ENCODE measurements at places on chromosomes 2 and 18.
A peak's percentile ranks its signal among the peaks of the same experiment; 100 is the strongest.

GRCh38 chr2:150531591-150531990, 44.1 kb upstream of the RND3 start:
- DNase-seq, result no peak

- no peak for DNase-seq
Measured at GRCh38 chr2:239241431-239241960, 159.3 kb downstream of the HDAC4 start.

DNA sequence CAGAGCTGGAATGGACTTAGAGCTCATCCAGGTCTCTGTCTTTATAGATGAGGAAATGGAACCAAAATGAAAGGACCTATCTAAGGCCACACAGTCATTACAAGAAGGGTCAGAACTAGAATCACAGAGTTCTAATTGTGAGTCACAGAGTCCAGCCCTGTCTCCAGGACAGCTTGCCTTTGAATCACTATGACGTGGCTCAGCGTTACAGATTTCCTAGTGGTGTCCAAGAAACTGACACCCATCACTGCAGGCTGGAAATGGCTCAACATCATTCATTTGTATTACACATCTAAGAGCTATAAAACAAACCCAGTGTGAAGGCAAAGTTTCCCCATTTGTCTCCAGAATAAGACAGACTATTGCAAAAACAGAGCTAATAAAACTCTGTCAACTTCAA, 164.3 kb upstream of the SIX2 start:
- DNase-seq, result no peak

DNA sequence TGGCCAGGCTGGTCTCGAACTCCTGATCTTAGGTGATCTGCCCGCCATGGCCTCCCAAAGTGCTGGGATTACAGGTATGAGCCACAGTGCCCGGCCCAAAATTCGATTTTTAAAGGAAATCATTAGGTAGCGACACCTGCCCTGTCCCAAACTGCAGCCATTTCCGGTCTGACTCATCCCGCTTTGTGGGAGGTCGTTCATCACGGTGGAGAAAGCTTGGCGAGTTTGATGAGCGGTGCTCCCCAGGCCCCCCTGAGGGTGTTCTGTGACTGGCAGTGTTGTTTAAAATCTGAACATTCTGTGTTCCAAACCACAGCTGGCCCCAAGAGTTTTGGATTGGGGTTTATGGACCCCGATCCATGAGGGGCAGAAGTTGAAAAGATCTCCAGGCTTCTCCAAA, 53.0 kb upstream of the GLI2 start:
- DNase-seq, result no peak

- no peak for DNase-seq
Measured at GRCh38 chr18:65704046-65704445, 46.8 kb upstream of the CDH7 start.

GRCh38 chr2:13876491-13877037, 756.0 kb upstream of the LRATD1 start:
- DNase-seq, result no peak

- DNase-seq, result no peak
Measured at GRCh38 chr2:239113615-239114014, 265.7 kb downstream of the TWIST2 start.

DNA sequence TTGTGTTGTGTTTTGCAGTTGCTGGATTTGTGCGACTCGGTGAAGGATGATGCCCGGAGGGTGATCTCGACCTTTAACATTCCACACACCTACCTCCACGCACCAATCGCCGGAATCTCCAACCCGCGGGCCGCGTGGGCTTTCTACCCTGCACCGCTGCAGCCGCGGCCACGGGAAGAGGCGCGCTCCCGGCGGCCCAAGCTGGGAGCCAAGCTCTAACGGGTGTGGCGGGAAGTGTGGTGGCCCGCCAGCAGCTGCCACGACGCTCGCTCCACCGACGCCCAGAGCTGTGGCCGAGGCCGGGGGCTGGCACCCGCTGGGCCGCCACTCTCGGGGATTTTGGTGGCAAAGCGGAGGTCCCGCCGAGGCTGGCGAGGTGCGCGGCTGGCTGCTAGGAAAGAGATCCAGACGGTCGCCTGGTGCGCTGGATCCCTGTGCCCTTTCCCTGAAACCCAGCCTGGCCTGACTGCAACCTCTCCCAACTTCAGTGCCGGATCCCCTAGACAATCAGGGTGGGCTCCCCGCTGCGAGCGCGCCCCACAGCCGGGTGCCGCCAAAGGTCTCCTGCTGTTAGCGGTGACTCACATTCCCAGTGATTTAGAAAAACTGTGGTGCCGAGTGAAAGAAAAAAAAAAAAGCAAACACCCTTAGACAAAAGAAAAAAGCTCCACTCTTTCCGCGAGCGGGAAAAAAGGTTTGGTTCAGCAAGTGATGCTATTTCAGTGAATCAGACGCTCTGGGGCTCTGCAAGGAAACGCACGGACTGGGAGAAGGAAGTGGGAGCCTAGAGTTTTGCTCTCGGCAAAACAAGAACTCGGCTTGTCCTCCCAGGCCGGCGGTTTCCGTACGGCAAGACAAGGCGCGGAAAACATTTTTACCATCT, 2.9 kb upstream of the BCL2L11 start:
- no peak for DNase-seq

DNA sequence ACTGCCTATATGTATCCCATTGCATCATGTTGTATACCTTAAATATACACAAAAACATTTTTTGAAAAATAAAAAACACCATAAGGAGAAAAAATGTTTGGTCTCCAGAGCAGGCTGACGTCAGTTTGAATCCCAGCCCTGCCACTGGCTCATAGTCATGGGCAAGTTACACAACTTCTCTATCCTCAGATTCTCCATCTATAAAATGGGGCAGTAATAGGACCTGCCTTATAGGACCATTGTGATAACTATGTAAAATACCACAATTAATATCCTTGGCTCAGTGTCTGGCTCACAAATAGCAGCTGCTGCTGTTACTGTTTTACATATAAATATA, 135.6 kb downstream of the SMAD7 start:
- DNase-seq, result no peak

DNA sequence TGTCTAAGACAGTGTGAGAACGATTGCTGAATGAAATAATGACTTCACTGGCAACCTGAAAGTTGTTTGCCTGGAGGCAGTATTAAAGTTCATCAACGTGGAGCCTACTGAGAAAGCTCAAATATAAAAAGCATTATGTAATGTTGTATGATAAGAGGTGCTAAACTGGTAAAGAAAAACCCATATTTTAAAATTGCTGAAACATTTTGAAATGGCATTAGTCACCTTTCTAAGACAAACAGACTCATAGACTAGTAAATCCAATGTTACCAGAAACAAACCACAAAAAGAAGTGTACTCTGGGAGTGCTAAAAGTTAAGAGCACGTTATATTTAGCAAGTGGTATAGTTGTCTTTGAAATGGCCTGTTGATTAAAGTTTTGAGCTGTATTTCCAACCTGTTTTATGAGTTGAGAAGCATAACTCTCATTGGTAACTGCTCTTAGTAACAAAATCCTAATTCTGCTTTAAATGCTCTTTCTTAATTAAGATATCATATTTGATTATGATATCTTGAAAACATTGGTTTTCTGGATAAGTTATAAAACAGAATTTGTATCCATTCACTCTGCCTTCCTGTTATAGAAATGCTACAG, 62.7 kb downstream of the CYP1B1 start:
- DNase-seq, result no peak

GRCh38 chr2:43100362-43100882, 126.0 kb downstream of the ZFP36L2 start:
- DNase-seq, result no peak

DNA sequence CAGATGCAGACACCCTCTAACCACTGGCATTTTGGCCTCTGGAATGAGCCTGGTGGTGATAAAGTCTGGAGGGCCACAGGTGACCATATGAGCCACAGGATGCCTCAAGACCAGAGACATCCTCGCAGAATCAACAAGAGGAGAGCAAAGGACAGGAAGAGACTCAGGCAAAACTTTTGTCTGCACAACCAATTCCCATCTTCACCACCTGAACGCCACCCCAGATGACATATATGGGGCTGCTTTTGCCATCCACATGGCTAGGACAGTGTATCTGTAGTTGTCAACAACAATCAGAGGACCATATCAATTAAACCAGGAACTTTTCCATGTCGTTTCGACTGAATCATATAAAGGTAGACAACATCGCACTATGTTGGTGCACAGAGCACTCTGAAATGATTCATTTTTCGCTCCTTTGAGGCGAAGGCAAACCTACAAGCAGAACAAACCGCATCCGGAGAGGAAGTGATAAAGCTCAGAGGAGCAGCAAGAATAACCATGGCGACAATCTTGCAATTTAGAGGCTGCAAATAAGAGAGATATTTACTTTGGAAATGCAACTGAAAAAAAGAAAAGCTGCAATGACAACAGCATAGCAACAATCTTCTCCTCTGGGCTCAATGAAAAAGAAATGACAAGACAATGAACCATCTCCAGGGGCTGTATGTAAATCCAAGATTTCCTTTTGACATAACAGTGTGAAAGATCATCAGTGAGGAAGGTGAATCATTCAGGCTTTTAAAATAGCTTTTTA, 204.5 kb downstream of the ARL4C start:
- DNase-seq, result no peak

- no peak for DNase-seq
Measured at GRCh38 chr2:78260861-78261260, 738.7 kb upstream of the LRRTM4 start.

DNA sequence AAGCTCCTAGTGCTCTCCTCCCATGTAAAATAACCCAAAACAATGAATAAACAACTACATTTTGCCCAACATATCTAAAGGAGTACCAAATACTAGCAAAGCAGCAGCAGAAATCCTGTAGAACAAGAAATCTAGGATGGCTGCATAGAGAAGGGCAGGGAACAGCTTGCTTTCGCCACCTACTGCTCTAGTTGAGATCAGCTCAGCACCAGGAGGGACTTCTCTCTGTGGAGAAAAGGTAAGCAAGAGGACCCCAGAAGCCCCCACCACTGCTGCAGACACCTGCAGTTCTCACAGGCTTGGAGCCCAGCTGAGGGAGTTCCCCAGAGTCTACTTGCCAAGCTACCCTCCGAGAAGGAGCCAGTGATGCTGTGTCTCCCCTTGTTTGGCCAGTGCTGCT, 243.0 kb upstream of the CHST9 start:
- no peak for DNase-seq

DNA sequence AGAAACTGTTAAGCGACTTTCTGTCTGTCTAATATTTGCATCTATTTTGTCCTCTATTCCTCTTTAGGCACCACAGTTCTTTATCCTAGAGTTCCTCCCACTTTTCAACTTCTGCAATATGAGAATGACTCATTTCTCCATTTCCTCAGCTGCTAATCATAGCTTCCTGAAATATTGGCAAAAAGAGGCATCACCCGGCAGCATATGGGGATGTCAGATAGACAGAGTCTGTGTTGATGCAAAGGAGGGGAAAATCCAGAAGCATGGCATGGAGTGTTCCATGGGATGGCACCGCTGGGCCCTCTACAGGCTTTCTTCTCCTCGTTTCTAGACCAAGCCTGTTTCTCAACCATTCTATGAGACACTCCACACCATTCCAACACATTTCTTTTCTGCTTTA, 93.4 kb downstream of the DOCK10 start:
- DNase-seq, result no peak

- no peak for DNase-seq
Measured at GRCh38 chr18:37537868-37538525, 27.6 kb downstream of the CELF4 start.

DNA sequence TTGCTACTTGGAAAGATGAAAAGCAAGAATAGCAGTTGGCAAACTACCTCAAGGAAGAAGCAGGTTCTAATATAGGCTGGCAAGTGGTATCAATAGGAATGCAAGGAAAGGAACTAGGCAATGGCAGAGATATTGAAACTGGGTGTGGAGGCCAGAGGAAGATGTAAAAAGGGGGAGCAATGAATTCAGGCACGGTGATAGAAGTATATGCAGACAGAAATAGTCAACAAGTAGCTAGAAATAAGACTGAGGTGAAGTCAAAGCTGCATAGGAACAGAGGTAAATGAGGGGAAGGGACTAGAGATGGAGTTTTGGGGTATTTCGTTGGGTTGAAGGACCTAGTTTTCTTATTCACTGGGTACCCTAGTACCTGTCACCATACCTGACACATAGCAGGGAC, 4.1 kb downstream of the PCBP1 start:
- DNase-seq, result no peak

- DNase-seq, result no peak
Measured at GRCh38 chr2:112824694-112825085, 11.9 kb downstream of the IL1B start.

GRCh38 chr2:38978296-38978903, 88.7 kb downstream of the ARHGEF33 start:
- DNase-seq, result no peak

DNA sequence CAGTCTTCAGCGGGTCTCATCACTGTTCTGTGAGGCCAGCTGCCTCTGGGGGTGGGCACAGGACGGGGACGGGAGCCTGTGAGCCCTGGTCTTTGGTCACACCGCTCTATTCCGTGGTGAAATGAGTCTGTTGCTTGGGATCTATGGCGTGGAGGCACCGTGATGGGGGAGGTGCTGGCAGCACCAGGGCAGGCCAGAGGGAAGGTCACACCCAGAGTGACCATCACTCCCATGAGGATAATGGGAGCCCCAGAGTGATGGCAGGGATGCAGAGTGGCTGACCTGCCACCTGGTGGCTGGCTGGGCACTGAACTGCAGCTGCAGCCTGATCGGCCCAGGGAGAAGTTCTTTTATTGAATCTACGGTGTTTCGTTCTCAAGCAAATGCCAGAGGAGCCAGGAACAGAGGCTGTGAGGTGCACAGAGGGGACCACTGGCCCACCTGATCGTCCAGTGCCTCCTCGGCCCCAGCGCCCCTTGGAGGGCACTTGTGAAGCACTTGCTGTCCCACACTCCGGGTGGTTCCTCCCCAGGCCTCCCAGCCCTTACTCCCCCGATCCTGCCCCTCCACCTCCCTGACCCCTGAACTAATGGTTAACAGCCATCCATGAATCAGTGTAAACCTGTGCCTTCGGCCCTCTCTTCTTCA, 17.9 kb downstream of the KCNIP3 start:
- DNase-seq, result no peak

DNA sequence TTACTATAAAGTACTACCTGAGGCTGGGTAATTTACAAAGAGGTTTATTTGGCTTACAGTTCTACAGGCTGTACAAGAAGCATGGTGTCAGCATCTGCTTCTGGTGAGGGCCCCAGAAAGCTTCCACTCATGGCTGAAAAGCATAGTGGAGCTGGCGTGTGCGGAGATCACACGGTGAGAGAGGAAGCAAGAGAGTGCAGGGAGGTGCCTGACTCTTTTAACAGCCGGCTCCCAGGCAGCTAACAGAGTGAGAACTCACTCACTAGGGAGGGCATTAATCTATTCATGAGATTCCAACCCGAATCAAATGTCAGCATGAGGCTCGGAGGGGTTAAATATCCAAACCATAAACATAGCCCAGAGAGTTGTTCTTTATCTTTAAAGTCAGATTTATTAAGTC, 117.3 kb downstream of the LDLRAD4 start:
- no peak for DNase-seq

DNA sequence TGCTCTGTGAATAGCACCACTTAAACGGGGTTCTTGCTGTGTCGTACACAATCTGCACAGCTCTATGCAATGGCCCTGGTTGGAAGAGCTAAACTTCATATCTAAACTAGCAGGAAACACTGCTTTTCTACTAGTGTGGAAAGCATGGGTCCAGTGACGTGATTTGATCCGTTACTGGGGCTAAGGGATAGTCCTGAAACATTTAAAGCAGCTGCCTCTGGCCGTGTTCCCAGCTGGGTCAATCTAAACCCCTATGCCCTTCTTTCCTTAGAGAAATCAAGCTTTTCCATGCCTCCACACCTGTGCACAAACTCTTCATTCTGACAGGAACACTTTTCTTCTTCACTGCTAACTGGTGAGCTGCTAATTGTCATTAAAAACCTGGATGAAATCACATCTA, 5.4 kb upstream of the IGFBP5 start:
- peak; percentile 5 for DNase-seq

GRCh38 chr2:155377931-155378444, 679.5 kb downstream of the KCNJ3 start:
- no peak for DNase-seq

Measured in NCI-H187 (cell line).